ENCODE measurements at places on chromosomes 5 and 9. TPM values are rescaled to one million over a fixed set of nuclear protein-coding genes. Genes with fewer than 3 reads are reported as not detected.

Gene ZNF474
- total RNA-seq, result 0.43 TPM

Gene SCGB3A2
- not detected for total RNA-seq

Gene CKMT2
- not detected for total RNA-seq

Gene GPR150
- not detected for total RNA-seq

Gene CHSY3
- total RNA-seq, result 4.2 TPM

Gene CDKN2B
- total RNA-seq, result 10.6 TPM

DNA sequence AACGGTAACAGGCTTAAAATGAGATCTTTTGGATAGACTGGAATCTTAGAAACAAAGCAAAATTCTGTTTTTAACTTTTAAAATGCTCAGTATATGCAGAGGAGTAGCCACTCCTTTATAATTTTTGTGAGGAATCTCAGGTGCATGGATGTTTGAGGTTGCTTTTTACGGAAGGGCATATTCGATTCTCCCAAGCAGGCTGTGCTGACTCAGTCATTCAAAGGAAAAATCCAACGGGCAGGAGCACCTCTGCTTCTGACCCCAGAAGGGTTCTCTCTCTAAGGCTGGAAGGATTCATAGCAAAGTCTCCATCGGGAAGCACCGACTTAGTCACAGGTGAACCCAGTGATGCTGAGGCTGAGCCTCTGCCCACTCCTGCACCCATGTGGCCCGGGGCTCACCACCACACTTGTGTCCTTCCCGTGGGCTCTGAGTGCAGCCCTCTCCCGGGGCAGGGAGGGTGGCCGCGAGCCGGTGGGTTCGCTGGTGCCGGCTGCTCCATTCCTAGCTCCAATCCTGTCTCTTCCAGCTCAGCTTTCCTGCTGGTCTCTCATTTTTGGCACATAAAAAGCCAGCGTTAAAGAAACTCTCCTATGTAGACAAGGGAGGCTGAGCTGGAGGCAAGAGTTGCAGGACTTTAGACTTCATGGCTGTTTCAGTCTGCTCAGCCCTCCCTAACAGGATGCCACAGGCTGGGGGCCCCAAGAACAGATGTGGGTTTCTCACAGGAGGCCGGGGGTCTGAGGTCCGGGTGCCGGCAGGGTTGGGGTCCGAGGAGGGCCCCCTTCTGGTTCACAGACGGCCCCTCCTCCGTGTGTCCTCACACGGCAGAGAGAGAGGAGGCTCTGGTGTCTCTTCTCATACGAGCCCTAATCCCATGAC is 135.6 kb upstream of the LPCAT1 start:
- no peak for DNase-seq

GRCh38 chr9:84839541-84839940 is 170.0 kb downstream of the NTRK2 start:
- DNase-seq, result peak; percentile 61

DNA sequence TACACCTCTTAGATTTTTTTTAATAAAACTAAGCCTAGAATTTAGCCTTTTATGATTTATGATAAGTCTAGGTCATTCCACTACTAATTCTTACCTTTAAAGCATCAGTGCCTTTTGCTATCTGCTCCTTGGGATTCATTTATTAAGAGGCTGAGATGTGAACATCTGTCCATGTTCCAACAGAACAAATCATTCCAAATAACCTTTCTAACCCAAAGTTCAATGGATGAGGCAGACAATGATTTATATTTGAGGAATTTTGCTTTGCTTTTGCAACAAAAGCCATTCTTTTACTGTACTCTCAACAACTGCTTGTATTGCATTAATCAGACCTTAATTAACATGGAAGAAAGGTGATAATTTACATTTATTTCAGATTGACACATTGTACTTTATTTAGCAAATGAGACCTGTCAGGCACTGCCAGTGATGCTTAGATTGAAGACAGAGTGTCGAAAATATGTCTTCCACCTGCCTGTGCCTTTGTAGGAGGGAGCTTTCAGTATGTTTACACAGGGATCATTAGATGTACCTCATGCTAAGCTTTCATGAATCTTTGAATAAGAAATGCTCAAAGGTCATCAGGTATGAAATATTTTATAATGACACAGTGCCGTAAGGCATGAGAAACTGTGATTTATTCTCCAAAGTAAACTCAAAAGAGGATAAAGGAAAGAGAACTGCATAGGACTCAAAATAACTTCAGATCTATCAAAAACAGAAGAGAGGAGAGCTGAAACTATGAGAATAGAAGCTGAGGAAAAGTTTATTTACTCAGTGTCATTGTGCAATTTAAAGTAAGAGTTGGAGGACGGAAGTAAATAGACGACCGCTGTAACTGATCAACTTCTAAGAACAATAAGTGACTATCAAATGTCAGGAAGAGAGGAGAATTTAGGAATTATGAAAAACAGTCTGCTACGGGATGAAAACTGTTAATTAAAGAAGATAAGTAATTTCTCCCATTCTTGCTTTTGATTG is 36.7 kb upstream of the IZUMO3 start:
- DNase-seq, result no peak

- DNase-seq, result peak; percentile 18
Measured at GRCh38 chr5:172556262-172556661, 84.8 kb upstream of the NEURL1B start.

DNA sequence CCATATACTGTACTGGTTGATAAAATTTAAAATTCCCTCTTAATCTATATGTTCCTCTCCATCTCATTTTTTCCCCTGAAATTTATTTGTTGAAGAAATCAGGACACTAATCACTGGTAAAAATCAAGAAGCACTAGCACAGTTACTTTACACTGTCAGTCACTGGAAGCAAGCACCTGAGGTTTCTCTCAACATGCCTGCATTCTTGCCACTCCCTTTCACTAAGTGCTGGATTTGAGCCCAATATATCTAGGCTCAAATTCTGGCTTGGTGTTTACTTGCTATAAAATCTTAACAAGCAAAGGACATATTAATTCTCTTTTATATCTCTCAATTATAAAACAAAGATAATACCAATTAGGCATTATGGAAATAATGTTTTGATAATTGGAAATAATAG is 58.6 kb downstream of the DIAPH1 start:
- peak; percentile 22 for DNase-seq

GRCh38 chr5:83871533-83872395 is 151.1 kb upstream of the HAPLN1 start:
- no peak for DNase-seq

GRCh38 chr5:77171141-77171910 is 39.2 kb upstream of the PDE8B start:
- no peak for DNase-seq

DNA sequence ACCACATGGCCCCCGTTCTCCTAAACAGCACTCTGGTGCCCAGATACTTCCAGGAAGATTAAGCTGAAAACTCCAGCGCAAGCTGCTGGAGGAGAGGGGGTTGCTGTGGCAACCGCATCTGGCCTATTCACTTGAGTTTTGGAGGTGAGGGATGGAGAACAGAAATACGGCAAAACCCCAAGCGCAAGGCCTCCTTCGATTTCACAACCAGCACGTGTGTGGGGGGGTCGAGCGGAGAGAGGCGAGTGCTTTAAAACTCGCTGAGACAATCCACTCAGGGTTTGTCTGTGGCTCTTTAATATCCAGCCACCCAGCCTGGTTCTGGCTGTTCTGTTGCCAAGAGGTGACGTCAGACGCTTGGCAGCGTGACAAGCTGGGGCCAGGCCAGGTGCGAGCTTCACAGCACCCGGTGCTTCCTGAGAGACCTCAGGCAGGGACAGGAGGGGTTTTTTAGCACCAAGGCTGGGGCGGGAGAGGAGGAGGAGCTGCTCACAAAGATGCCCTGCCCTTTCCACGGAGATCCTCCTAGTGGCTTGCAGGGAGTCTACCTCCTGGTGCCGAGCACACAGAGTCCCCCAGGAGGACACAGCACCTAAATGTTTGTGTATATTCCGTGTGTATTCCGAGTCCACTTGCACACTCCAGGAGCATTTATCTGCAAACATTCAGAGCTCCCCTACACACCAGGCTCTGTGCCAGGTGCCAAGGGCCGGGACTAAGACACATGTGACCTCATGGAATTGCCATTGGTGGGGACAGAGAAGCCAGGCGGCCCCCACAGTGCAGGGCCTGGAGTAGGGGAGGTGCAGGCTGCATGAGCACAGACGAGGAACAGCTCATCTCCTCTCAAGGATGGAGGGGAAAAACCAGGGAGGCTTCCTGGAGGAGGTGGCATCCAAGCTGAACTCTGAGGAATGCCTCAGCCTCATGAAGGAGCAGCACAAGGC is 194.6 kb downstream of the OLFM1 start:
- peak; percentile 36 for DNase-seq

DNA sequence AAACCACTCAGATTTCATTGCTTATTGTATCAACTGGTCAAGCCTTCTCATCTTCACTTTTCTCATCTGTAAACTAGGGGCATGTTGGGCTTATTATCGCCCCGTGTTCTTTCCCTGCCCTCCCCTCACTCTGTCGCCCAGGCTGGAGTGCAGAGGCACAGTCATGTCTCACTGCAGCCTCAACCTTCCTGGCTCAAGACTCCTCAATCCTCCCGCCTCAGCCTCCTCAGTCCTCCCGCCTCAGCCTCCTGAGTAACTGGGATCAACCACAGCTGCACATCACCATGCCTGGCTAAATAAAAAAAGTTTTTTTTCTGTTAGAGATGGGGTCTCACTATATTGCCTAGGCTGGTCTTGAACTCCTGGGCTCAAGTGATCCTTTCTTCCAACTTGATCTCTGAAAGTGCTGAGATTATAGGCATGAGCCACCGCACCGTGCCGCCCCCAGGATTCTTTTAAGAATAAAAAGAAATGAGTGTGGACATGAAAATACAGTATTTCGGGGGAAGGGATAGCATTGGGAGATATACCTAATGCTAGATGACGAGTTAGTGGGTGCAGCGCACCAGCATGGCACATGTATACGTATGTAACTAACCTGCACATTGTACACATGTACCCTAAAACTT is 2.0 kb downstream of the MAML1 start:
- peak; percentile 24 for DNase-seq

DNA sequence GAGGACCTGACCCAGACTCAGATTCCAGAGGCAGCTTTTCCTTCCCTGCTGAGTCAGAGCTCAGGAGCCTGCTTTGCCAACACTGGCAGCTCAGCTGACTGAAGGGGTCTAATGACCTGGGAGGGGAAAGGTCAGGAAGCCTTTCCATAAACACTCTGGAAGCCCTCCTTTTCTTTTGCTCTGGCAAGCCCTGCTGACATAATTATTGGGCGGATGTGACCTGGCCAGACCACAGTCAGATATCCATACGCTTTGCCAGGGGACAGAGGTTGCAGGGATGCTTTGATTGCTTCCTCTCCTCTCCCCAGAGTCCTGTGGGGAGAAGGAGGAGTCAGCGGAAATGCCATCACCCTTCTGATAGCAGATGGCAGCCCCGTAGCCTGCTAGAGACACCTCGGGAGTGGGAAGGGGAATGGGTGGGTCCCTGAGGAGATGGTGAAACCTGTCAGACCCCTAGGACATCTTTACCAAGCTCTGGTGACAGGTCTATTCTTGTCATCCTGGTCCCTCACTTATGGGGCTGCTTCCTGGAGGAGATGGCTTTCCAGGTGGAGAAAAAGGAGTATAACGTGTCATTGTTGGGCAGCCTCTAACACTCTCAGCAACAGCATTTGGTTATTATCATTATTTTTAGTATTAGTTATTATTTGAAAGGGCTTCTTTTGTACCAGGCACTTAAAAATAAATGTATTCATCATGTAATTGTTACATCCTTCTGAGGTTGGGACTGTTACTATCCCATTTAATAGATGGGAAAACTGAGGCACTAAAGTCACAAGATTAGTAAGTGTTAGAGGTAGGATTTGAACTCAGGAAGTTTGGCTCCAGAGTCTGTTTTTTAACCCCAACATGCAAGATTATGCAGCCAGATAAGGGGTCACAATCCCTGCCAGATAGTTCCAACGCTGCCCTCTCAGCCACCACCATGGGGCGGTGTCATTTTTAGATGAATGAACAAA is 11.6 kb downstream of the COL27A1 start:
- no peak for DNase-seq

GRCh38 chr5:171980792-171981191 is 25.6 kb downstream of the FBXW11 start:
- DNase-seq, result no peak

DNA sequence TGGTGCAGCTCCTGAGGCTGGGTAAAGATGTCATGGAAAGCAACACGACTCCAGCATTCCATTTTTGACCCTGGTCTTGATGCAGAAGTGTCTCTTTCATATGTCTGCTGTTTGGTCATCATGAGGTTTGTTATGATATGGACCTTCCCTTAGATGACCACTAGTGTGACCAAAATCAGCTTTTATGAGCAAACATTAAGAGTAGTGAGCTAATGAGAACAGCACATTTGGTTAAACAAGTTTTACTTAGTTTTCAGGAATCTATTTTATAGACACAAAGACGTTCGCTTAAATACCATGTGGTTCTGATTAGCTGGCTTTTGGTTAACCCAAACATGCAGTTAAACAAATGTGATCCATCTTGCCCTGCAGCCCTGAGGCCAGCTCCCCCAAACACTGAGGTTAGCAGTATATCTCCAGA is 56.7 kb upstream of the ACTBL2 start:
- DNase-seq, result peak; percentile 68

- DNase-seq, result no peak
Measured at GRCh38 chr5:109418712-109419352, 9.1 kb upstream of the PJA2 start.

- DNase-seq, result peak; percentile 3
Measured at GRCh38 chr5:144487761-144488160, 317.1 kb downstream of the KCTD16 start.
